HepG2 (cell line): ENCODE measurements at places on chromosomes 5 and 9. TPM values are rescaled to one million over a fixed set of nuclear protein-coding genes. Genes with fewer than 3 reads are reported as not detected.

- no peak for DNase-seq
Measured at GRCh38 chr5:151005950-151006576, 14.3 kb upstream of the GPX3 start.

DNA sequence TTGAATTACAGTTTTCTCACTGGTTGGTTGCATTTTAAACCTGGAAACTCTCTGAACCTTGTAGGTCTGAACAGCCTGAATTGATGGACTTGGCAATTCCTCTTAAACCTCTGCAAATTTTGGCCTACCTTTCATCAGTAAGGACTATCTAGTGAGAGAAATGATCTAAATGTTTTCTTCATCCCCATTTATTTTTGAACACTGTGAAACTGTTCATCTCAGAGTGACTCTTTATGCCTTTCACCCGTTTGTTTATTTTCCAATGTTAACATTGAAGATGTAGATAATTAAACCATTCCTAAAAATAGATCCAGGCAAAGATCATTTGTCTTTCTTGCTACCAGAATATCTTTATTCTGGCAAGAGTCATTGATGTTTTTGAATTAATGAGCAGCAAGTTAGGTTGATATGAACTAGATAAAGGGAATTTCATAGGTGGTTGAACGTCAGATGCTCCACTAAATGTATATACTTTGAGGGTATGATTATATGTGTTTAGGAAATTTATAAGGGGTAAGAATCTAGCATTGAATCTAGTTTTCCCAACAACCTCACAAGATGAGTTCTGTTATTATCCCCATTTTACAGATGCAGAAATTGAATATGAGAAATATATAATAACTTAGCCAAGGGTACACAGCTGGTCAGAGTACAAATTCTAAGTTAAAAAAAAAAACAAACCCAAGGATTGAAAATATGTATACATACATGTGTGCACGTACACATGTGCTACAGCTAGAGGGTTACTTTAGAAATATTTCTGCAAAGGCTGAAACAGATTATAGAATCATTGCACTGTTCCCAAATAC is 3.4 kb downstream of the CPEB4 start:
- DNase-seq = no peak

GRCh38 chr9:130112538-130113151 is 58.9 kb downstream of the GPR107 start:
- no peak for DNase-seq

The C9orf153 gene
- 0.17 and 0.25 TPM in 2 replicates for polyA plus RNA-seq

DNA sequence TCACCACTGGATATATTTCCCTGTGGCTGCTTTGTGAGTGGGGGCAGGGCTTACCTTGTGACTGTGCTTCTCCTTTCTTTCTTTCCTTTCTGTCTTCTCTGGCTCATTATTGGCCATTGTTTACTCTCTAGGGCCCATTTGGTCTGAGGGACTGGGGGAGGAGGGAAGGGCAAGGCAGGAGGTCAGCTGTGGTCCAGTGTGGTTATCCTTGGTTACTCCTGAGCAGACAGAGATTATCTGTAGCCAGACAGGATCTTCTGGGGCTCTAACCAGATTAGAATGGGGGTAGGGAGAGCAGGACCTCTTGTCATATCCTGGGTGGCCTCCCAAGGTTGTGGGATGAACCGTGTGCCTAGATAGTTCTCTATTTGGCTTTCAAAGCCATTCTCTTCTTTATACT is 71.2 kb downstream of the ANKRD55 start:
- DNase-seq = no peak

DNA sequence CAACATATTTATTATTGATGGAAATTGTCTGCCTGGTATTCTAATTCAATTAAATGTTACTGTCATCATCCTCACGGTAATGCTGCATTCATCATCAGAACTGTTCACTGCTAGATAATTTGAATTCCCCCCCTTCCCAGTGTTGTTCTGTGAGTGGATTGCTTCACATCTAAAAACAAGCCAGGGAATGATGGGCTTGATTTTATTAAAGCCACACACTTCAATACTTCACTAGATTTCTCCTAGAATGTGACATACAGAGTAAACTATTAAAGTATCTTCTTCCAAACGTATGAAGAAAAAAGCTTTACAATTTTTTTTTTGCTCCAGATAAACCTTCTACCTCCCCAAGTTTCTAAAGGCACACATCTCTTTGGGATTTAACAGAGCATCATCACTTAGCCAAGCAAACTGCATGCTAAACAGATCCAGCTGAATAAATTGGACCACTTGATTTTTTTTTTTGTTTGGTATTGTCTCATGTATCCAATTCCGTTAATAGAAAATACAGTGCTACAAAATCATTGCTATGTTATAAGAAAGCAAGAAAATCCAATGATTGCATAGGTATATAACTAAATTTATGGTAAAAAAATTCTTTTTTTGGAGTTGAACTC is 692.4 kb downstream of the MTRR start:
- DNase-seq = no peak

The STPG3 gene
- not detected in 2 replicates for polyA plus RNA-seq

- no peak for DNase-seq
Measured at GRCh38 chr5:176514244-176514950, 22.8 kb downstream of the RNF44 start.

DNA sequence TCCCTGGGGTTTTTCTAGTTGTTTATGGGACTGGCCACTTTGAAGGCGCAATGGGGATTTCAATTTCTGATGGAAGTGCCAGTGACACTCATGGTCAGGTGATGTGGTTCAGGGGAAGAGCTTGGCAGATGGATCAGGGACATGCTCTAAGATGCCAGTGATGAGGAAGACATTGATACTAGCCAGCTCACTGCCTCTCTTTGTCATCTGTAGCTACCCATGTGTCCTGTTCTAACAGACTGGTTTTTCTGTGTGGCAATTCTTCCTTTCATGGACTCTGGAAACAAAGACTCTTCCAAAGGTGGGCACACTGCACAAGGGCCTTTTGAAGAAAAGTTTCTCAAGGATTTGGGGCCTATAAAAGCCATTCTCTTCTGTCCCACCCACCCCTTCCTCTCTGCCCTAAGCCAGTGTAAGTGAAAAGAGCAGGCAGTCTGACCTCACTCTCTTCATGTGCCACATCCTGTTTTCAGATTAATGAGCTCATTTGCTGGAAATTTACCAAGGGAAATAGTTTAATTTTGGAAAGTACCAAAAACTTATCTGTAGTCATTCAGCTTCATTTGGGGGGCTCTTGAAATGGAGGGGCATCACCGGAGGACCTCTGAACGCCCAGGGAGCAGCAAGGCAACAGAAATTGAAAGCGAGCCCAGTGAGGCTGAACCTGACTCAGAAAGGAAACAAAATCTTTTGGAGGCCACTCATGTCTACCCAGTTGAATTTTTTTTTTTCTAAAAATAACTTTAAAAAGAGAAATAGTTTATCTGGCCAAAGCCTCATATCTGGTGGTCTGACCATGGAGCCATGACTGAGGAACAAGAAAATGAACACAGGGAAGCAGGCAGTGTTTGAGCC is 4.9 kb upstream of the TRAF1 start:
- no peak for DNase-seq

- DNase-seq = no peak
Measured at GRCh38 chr5:180343831-180344695, 9.1 kb downstream of the GFPT2 start.

The PCDHB12 gene
- 0.03 TPM in 2 replicates for polyA plus RNA-seq

GRCh38 chr5:143174714-143175398 is 228.6 kb downstream of the NR3C1 start:
- DNase-seq = no peak

The HEXB gene
- polyA plus RNA-seq = 83.0 and 104 TPM in 2 replicates

DNA sequence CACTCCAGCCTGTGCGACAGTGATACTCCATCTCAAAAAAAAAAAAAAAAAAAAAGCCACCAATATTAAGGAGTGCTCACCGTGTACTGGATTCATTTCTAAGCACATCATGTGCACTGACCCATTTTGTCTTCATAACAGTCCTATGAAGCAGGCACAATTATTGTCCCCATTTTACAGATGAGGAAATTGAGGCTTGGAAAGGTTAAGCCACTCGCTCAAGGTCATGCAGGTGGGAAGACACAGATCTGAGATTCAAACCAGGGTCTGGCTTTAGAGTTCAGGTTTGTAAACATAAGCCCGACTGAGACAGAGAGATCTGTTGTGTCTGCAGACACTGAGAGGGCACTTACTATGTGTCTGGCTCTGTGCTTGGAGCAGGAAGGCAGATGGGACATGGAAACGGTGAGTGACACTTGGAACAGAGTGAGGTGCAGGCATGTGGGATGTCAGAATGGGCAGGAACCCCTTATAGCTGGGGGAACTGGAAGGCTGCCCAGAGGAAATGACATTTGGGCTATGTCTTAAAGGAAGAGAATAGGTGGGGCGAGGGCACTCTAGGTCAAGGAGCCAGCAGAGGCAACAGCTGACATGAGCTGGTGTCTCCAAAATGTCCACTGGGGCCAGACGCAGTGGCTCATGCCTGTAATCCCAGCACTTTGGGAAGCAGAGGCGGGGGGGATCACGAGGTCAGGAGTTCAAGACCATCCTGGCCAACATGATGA is 69.9 kb downstream of the STK10 start:
- no peak for DNase-seq

The GALNT12 gene
- polyA plus RNA-seq = 0.04 TPM in 1 of 2 replicates, not detected in the other

GRCh38 chr5:126636956-126637355 is 36.2 kb downstream of the PHAX start:
- DNase-seq = no peak
